Head of caudate nucleus (tissue), 42 donors: ENCODE measurements at places on chromosomes 5 and 9.

GRCh38 chr5:75584641-75585040, 26.6 kb upstream of the ANKDD1B start:
- DNase-seq = no peak

DNA sequence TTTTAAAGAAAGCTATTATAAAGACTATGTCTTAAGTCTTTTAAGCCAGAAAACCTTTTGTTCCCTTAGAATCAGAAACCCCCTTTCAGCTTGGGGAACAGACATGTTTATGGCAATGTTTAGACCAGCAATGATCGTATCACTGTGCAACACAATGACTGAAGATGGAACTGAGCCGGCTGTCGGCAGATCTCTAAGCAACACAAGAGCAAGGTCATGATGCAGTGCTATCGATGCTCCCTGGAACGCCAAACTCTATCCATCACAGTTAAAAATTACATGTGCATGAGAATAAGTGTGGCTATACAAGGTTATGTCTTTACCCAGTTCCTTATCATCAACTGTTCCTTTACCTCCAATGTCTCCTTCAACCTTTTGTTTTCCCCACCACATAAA, 1.8 kb upstream of the RNF44 start:
- no peak for DNase-seq

GRCh38 chr5:17216974-17217492, 398 bp upstream of the BASP1 start:
- peak; percentile 32 for DNase-seq

DNA sequence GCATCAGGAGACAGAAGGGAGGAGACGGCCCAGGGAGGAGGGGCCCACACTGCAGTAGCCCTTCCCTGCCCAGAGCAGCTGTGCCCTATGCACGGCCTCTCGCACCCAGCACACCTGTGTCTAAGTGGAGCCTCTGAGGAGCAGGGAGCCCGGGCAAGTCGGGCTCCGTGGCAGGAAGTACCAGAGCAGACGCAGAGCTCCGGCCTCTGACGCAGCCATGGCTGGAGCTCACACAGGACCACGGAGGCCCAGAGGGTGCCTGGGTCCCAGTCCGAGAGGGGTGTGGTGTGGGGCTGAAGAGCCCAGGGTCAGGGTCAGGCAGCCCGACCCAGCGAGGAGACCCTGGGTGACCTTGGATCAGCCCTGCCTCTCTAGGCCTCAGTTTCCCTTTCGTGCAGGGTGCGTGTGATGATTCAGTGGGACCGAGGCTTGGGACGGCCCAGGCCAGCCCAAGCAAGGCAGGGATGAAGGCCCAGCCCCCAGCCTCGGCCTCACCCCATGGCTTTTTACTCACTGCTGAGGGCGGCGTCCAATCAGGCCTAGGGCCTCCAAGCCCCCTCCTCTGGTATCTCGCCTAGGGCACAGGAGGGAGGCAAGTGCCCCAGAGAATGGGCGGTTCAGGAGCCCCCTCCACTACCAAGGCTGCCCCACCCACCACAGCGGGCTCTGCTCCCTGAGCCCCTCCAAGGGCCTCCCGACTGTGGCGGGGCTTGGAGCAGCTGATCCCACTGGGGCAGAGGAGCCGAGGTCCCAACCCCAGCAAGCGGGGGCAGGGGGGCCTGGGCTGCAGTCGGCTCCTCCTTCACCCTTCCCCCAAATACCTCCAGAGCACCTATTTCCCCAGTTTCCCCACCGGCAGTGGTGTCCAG, 4.3 kb upstream of the AGPAT2 start:
- no peak for DNase-seq

DNA sequence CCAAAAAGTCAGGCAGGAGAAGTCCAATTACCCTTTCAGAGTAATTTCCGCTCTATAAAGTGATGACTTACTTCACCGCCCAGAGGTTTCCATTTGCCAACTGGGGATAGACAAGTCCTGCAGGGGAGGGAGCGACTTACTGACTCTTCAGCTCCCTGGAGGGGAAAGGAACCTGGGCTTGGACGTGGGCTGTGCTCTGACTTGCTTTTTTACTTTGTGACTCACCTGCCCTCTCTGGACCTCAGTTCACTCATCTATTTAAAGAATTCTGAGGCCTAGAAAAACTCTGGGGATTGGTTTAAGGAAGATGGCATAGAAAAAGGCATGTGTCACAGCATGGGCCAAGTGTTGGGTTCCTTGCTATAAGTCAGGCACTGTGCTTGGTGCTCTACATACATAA, 180.4 kb upstream of the TRIM32 start:
- DNase-seq = no peak

DNA sequence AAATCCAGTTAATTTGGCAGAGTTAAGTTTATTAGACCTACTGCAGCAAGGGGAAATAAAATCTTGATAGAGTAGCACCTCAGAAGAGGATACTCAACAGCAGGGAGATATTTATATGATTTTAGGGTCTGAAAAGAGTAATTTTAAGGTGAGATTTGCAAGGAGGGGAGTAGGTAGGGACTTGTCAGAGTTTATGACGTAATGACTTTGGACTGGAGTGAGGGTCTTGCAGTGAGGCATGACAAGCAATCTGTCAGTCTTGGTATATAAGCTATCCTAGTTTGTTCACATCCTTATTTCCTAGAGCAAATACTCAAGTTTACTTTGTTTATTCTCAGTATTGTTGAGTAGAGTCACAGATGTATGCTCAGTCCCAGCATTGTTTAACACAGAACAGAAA, 722.6 kb downstream of the TLE4 start:
- no peak for DNase-seq

- no peak for DNase-seq
Observed at GRCh38 chr5:9537223-9538141, 8.4 kb downstream of the SEMA5A start.

DNA sequence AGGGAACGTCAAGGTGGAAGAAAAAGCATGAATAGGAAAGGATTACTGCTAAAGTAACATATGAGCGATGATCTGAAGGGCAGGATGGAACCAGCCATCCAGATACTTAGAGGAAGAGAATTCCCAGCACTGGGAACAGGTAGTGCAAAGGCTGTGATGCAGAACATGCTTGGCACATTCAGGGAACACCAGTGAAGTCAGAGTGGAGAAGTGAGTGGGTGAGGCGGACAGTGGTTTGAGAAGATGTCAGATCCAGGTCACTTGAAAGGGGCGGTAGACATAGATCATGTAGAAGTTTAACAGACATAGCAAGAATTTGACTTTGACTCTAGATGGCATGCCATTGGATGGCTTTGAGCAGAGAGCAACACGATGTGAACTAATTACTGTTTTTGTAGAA, 374.2 kb downstream of the PDE4D start:
- DNase-seq = no peak

- no peak for DNase-seq
Observed at GRCh38 chr5:99922386-99922785, 612.8 kb upstream of the FAM174A start.

DNA sequence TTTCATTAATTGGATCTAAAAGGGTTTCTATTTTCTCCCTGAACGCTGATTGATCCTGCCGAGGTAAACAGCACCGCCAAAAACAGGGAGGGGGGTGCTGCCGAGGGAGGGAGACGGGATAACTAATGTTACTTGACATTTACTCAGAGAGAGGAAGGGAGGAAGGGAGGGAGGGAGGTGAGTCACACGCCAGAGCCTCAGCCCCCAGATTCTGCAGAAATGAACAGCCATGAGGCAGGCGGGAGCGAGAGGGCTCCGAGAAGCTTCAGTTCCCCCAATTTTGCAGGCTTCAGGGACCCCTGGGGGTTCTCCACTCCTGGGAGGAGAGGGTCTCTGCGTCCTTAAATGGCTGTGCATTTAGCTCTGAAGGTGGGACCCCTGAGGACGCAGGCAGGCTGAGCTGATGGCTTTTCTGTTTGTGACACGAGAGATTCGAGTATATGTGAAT, 59.1 kb upstream of the IER5L start:
- peak; percentile 85 for DNase-seq

- DNase-seq = peak; percentile 73
Observed at GRCh38 chr9:112059145-112059965, 115.7 kb downstream of the SUSD1 start.

DNA sequence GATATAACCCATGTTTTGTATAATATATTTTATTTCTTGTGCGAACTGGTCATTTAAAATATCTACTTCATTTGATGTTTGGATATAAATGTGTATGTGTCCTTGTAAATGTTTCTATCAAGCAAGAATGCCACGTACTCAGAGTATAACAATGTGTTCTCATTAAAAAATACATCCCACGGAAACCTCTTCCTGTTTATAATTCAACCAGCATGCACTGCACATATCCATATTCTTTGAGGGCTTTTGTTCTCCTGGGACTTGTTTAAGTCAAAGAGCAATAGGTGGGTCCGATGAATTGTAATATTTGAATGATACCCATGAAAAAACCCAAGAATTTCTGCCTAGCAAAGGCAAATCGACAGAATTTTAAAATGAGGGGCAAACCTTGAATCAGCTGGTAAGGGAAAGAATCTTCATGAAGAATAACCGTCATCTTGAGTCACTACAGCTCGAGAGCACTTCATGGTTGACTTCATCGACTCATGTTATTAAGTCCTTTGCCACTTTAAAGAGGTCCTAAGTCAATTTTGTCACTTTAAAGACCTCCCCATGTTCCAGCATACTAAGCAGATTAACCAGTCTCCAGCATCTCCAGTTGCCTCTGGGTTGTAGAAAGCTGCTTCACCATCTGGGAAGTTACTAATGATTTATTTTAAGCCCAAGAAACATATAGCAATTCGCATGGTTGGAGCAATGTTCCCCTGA, 80.6 kb downstream of the NPR3 start:
- DNase-seq = no peak

GRCh38 chr9:31597977-31598376, 786.5 kb upstream of the ACO1 start:
- no peak for DNase-seq

- no peak for DNase-seq
Observed at GRCh38 chr5:132433141-132433540, 57.4 kb downstream of the IRF1 start.

- no peak for DNase-seq
Observed at GRCh38 chr5:170301981-170302652, 4.5 kb upstream of the LCP2 start.

- no peak for DNase-seq
Observed at GRCh38 chr9:79928661-79929223, 357.0 kb downstream of the TLE4 start.

DNA sequence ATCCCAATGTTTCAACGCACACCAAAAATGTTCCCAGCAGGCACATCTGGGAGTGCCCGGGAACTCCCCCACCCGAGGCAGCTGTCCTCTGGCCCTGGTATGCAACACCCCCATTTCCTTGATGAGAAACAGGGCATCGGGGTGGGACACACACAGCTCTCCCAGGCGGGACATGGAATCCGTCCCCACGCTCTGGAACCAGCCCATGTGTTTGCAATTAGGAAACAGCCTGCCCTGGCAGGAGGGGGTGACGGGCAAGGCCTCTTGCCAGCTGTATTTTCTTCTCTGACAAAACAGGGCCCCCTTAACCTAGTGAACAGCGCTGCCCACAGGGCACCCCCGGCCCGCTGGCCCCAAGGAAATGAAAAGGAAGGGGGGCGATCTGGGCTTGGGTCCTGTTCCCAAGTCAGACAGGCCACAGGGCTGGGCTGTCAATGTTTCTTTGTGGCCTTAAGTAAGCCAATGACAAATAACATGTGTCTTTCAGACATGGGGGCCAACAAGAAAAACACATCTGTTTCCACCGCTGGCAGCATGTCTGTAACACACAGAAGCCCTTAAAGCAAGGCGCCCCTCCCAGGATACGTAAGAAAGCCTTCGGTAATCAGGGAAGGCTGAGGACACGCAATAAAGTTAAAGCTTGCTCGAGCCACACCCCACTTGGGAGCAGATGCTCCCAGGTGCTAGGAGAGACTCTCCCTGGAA, 125.3 kb downstream of the ROR2 start:
- DNase-seq = no peak

- DNase-seq = no peak
Observed at GRCh38 chr5:152305525-152305924, 99.6 kb downstream of the NMUR2 start.

GRCh38 chr9:119095072-119095471, 274.2 kb downstream of the BRINP1 start:
- no peak for DNase-seq

GRCh38 chr9:99488131-99489059, 266.3 kb downstream of the SEC61B start:
- DNase-seq = no peak

GRCh38 chr5:94473936-94474335, 144.5 kb downstream of the KIAA0825 start:
- no peak for DNase-seq

DNA sequence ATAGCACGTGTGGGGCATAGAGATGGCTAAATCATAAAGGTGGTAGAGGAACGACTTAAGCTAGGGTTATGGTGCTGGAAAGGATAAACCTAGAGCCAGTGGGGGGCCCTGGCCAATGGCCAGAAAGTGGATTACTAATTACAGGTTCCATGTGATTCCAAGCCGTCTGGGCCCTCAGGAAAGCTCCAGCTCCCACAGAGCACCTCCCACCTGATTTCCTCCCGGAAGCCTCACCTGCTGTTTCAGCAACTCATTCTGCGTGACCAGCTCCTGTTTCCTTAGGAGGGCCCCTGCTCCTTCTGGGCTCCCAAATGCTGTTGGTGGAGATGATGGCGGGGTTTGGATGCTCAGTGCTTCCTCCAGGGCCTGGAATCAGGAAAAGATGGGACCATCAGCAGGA, 16.2 kb downstream of the GPX3 start:
- no peak for DNase-seq

- DNase-seq = no peak
Observed at GRCh38 chr9:75213765-75214164, 125.5 kb downstream of the OSTF1 start.

GRCh38 chr9:70602321-70603019, 188.0 kb upstream of the KLF9 start:
- peak; percentile 72 for DNase-seq

DNA sequence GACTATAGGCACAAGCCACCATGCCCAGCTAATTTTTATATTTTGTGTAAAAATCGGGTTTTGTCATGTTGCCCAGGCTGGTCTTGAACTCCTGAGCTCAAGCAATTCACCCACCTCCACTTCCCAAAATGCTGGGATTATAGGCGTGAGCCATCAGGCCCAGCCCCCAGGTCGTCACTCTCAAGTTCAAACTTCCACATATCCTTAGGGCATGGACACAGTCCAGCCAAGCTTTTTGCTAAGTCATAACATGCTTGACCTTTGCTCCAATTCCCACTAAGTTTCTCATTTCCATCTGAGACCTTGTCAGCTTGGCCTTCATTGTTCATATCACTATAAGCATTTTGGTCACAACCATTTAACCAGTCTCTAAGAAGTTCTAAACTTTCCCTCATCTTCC, 43.9 kb upstream of the ARAP3 start:
- DNase-seq = no peak

DNA sequence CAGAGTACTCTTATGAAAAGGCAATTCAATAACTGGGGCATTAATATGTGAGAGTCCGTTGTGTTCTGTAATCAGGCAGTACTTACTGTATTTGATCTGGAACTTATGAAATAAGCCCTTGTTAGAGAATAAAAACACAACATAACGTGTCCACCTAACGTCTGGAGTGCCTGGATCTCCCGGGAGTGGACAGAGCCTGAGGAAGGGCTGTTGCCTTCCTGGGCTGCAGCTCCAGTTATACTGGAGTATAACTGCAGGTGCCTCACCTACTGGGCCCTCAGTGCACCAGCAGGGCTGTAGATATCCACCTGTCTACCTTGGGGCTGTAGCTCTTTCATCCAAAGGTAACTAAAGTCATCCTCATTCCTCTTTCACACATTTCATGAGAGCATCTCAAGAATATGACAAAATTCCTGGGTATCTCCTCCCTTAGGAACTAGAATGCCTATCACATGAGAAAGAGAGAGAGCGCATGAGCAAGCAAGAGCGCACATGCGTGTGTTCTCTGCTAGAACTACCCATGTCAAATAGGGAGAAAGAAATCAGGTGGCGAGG, 200.1 kb downstream of the GAPVD1 start:
- DNase-seq = no peak
